ENCODE measurements at places on chromosomes 5 and 9.

DNA sequence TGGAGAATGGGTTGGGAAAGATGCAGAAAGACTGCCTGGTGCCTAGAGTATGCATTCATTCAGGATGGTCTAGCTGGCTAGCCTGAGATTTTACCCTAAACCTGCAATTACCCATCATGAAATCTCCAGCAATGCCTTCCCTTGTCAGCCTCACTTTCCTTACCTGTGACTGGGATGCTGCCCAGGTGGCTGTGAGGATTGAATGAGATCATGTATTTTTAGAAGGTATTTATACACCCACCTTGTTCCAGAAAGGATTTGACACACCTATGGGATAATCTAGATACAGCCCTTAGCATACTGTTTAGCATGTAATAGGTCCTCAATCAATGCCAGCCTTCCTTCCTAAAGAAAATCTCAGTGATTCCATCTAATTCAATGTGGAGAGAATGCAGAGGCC lies 561.4 kb downstream of the CDK5RAP2 start:
- DNase-seq = no peak

GRCh38 chr5:151115272-151115905 lies 34.6 kb upstream of the TNIP1 start:
- DNase-seq = peak; percentile 50

DNA sequence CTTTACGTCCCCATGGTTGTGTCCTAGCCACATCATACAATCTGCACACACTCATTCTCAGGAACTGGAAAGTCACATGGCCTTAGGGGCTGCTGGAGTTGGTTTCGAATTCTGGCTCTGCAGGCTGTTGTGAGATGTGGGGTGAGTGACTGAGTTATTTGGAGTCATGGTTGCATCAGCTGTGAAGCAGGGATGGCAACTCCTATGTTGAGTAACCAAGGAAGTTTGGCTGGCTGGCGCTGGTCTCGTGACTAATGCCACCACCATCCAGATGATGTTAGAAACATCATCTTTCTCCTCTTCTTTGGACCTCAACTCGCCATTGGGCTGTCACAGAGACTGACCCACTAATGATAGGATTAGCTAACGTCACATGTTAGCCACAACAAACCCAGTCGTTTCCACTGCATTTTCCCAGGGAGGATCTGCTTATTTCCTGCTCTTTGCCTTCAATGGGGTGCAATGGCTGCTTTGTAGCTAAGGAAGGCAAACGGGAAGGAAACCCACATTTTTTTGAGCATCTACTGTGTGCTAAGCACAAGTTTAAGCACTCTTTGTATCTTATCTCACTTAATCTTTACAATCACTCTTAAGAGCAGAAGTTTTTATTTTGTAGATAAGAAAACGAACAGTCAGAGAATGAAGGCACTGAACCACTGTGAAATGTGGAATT lies 78.1 kb upstream of the UBTD2 start:
- peak; percentile 96 for DNase-seq

DNA sequence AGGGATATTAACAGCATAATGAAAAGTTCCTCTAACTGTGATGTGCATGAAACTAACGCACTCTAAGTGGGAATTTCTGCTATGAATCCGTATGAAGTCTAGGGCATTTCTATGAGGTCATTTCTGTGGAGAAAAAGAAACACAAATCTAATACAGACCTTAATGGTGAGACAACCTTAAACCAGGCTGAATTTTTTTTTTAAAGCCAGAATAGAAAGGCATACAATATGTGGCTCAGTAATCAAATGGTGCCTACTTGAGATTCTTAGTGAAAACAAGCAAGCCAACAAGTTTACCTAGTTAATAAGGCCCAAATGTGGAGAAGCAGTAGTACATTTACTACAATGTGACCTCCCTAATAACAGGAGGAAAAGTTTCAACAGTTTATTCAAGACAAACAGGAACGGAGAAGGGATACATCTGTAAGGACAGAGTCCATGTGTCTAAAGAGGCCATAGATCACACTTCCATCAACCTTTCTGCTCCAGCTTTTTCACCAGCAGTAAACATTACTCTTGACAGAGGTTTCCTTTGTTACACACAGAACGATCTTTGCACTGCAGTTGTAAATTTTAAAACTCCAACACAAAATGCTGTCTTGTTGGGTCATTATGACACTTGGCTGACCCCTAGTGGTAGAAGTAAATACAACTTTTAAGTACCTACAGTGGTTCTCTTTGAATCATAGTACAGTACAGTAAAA lies 26.2 kb downstream of the CARNMT1 start:
- DNase-seq = peak; percentile 81

- DNase-seq = peak; percentile 37
Measured at GRCh38 chr9:21392270-21392669, 7.1 kb upstream of the IFNA2 start.

All from bronchial epithelial cell (primary cell).